ENCODE measurements at places on chromosomes 7 and 10.

DNA sequence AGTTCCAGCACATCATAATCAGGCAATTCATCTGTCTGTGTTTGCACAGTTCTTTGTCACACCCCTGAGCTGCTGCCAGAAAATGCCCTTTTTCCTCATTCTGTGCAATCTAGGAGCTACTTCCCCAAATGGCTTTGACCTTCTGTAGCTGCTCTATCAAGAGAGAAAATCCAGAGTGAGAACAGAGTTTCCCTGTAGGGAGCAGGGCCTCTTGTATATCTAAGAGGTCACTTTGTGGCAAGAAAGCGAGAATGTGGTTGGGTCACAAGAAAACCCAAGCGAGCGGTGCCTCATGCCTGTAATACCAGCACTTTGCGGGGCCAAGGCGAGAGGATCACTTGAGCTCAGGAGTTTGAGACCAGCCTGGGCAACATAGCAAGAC, 24.3 kb downstream of the SLC29A3 start:
- no peak for DNase-seq

DNA sequence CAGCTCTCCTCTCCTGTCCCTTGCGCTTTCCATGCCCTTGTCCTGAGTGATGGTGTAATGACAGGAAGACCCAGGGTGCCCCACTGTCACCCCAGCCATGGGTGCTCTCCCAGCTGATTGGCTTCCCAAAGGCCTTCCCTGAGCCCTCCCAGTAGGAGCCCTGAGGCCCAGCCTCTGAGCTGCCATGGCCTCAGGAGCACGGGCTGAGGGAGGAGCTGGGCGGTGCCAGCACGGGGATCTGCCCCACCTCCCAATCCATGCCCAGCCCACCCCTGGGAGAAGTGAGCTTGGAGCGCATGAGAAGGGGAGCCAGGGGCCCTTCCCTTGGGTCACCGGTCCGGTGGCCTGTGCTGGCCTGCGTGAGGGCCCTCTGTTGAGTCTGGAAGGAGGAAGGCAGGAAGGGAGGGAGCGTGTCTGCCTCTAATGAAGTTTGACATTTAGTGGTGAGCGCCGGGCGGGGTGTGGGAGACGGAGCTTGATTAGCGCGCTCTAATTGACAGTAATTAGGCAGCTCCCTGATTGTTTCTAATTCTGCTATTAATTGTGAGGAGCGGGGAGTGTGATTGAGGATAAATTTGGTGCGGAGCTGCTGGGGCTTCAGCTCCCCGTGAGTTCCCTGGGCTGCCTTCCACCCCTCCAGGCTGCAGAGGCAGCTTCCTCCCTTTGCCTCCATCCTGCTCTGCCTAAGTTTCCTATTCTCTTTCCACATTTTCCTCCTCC, 28.3 kb downstream of the GBX1 start:
- no peak for DNase-seq

DNA sequence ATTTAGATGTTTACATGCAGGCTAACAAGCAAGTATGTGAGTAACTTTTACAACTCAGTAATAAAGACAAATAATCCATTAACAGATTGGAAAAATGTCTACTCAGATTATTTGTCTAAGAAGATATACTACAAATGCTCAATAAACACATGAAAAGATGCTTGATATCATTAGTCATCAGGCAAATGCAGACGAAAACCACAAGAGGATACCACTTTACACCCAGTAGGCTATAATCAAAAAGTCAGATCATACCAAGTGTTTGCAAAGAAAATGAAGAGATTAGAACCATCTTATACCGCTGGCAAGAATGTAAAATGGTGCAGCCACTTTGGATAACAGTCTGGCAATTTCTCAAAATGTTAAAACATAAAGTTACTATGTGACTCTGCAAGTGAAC, 84.1 kb downstream of the MALSU1 start:
- DNase-seq = no peak

- DNase-seq = no peak
These were observed 159.8 kb downstream of the FOXP2 start for GRCh38 chr7:114574384-114574783.

- DNase-seq = no peak
These were observed 212.7 kb downstream of the TAX1BP1 start for GRCh38 chr7:27952456-27953285.

DNA sequence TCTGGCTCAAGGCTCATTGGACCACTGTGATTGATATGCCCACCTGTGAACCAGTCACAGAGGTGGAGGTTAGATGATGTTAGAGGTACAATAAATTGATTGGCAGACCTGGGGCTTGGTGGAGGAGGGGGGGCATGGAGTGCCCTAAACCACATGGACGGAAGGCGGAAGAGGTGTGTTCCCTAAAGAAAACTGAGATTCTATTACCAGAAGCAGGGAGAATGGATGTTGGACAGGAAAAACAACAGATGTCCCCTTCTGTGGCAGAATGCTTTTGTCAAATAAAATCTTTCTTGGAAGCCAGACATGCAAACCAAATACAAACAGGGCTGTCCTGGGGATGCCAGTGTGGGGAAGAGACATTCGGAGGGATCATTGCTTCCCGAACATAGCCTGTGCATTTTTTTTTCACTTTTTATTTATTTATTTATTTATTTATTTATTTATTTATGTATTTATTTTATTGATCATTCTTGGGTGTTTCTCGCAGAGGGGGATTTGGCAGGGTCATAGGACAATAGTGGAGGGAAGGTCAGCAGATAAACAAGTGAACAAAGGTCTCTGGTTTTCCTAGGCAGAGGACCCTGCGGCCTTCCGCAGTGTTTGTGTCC, 433.9 kb downstream of the RPS24 start:
- no peak for DNase-seq

- no peak for DNase-seq
These were observed 107.5 kb downstream of the CCDC71L start for GRCh38 chr7:106553446-106553836.

DNA sequence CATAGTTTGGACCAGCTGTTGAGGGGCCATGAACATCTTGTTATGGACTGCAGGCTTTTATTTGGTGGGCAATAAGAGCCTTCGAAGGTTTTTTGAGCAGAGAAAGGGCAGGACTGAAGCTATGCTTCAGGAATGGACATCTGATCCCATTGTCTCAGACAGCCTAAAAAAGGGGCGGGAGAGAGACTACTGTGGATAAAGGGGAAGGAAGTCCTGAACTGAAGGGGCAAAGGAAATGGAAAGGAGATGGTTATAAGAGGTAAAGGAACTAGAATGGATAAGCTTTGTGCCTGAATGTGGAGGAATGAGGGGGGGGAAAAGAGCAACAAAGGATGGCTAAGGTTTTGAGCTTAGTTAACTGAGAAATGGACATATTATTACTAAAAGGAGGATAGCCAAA, 172.5 kb downstream of the SKAP2 start:
- DNase-seq = no peak

GRCh38 chr10:79144351-79145173, 75.8 kb downstream of the ZMIZ1 start:
- no peak for DNase-seq

DNA sequence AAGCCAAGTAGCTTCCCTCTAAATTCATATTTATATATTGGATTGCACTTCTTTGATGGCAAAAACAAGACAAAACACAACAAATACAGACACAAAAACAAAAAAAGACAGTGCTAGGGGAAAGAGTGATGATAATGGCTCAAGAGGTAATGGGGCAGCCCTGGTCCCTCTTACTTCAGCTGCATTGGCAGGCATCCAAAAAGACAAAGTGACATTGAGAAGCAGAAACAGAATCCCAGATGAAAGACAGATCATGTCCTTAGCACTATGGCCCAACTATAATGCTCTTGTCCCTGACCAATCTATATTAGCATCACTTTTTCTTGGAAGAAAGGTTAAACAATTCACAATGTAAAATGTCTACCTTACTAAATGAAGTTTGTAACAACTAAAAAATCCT, 76.2 kb downstream of the GPR85 start:
- DNase-seq = no peak

- no peak for DNase-seq
These were observed 457.6 kb upstream of the KLF6 start for GRCh38 chr10:4242561-4243035.

- no peak for DNase-seq
These were observed 23.1 kb downstream of the HTRA1 start for GRCh38 chr10:122484276-122485060.

- DNase-seq = no peak
These were observed 244.2 kb downstream of the EXOC4 start for GRCh38 chr7:133497061-133497460.

DNA sequence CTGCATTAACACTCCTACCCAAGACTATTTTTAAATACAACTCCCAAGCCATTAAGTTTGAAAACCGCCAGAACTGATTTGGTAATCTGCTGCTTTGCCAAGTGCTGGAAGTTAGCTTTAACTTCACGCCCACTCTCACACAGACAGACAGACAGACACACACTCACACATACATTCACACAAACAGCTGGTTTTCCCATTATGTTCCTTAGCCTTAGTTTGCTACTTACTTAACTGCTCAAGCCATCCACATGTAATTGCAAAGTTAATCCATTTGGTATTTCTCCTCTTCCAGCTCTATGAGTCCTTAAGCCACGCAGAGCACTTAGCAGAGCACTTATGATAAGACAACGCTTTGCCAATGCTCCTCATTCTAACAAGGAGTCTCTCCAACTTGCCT, 8.3 kb downstream of the COBL start:
- no peak for DNase-seq

GRCh38 chr10:133335246-133336117, 1.2 kb downstream of the CALY start:
- DNase-seq = peak; percentile 54

DNA sequence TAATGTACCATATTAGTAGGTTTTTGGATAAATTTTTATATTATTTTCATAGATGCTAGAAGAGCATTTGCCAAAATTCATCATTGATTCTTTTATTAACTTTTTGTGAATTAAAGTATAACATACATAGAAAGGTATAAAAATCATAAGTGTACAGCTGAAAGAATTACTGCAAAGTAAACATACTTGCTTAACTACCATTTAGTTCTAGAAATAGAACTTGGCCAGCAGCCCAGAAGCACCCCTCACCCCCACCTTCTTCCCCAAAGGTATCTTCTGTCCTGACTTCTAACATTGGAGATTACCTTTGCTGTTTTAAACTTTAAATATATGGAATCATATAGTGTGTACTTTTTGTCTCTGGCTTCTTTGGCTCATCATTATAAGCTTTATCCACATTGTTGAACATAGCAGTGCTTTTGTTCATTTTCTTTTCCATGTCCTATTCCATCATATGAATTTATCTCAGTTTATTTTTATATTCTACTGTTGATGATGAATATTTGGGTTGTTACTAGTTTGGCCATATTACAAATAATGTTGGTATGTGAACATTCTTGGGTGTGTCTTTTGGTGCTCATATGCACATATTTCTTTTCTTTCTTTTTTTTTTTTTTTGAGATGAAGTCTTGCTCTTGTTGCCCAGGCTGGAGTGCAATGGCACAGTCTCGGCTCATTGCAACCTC, 142.8 kb downstream of the ADK start:
- DNase-seq = no peak
